ENCODE measurements at places on chromosomes 6 and 20.

- DNase-seq = no peak
Measured at GRCh38 chr6:37099442-37099841, 70.5 kb upstream of the PIM1 start.

DNA sequence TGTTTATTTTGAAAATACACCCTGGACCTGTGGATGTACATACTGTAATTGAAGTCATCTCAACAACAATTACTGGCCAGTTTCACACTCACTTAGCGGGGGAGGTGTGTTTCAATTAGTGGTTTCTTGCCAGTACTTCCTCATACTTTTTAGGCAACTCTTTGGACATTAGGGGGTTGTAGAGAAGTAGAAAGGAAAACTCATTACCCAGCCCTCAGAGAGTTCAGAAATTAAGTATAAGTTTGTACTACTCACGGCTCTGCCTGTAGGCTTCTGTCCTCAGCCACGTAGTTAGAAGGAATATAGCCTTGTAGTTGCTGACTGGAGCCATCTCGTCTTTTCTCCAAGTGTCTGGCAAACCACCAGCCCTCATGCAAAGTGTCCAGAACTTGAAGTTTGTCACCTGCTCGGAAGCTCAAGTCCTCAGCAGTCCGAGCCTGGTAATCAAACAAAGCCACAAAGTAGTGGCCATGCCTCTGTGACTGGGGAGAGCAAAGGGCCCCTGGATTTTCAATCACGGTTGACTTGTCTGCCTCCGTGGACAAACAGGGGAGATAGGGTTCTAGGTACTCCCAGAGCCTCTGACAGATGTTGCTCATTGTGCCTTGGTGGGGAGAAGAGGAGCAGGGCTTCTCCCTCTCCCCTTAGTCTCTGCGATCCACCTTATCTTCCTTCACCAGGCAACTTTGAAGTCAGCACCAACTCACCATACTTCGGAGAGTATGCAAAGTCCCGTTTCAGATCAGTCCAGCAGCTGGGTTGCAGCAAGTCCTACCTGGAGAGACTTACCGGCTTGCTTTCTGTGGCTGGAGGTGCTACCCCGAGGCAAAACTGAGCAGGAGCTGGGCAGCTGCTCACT, 749 bp downstream of the FRK start:
- no peak for DNase-seq

GRCh38 chr6:144265390-144265789, 19.7 kb upstream of the UTRN start:
- DNase-seq = no peak

DNA sequence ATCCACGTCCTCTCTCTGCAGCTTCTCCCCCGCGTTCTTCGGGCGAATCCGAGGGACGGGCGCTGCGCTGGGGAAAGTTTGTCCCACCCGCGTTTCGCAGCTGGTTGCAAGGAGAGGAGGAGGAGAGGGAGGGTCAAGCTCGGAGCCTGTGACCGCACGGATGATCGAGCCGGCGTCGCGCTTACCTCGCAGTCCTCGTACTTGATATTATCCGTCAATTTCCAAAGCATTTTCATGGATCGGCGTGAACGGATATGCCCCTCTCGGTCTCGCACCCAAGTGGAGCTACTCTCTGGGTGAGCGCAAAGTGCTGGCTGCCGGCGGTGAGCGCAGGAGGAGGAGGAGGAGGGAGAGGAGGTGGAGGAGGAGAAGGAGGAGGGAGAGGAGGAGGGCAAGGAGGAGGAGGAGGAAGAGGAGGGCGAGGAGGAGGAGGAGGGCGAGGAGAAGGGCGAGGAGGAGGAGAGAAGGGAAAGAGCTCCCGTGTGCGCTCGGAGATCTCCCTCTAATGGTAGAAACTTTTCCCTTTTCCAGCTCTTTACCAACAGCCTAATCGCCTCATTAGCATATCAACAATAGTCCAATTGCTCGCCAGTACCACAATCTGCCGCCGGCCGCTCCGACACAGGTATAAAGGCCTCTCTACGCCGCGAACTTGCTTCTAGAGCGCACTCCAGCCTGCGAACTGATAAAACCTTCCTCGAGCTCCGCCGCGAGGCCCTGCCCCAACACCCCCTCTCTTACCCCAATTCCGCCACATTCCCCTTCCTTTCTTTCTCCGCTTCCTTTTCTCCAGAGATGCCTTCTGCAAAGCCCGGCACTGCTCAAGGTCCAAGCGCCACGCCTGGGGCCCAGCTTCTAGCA, at the start of gene TFAP2A:
Gene TFAP2A, minus strand, starts transcription at position 319 of the 861 bp plus-strand sequence. Its CDS starts 83 bp downstream, at position 236.
- DNase-seq = no peak

DNA sequence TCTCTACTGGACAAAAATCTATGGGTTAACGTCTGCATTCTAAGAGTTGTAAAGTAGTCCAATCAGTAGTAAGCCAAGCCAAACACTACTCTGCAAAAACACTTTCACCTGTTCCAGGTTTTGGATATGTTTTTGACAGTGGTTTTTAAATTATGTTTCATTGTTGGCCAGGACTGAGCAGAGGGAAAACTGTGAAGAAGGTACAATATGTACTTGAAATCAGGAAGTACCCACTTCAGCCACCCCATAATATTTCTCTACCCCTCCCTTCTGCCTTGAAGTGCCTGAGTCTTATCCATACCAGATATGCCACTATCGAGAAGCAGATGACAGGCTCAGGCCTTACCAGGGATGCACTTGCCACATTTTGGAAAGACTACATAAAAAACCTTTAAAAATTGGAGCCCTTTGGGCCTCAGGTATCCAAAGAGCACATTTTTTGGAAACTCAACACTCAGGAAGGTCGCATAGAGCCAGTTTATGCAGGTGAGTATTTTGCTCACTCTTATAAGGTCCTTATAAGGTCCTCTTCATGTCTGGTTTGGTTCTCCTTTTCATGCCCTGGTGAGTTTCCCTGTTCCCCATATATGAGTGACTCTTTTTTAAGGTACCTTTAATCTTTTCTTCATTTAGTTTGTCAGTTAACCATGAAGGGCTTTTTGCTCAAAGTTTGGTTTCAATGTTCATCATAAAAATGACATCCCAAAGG, 859.3 kb upstream of the FLRT3 start:
- DNase-seq = no peak

DNA sequence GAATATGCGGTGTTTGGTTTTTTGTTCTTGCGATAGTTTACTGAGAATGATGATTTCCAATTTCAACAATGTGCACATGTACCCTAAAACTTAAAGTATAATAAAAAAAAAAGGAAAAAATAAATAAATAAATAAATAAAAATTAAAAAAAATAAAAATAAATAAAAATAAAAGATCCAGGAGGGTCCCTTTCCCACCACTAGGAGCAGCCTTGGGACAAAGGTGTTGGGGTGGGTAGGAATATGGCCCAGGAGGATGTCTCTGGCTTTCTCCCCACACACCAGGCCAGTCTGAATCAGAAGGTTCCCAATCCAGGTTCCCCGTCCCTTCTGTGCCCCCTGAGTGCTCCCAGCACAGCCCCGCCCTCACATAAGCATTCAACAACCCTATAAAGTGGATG, 9.5 kb downstream of the LRFN2 start:
- no peak for DNase-seq
